ENCODE measurements at places on chromosomes 7 and 10.
A peak's percentile ranks its signal among the peaks of the same experiment; 100 is the strongest.

DNA sequence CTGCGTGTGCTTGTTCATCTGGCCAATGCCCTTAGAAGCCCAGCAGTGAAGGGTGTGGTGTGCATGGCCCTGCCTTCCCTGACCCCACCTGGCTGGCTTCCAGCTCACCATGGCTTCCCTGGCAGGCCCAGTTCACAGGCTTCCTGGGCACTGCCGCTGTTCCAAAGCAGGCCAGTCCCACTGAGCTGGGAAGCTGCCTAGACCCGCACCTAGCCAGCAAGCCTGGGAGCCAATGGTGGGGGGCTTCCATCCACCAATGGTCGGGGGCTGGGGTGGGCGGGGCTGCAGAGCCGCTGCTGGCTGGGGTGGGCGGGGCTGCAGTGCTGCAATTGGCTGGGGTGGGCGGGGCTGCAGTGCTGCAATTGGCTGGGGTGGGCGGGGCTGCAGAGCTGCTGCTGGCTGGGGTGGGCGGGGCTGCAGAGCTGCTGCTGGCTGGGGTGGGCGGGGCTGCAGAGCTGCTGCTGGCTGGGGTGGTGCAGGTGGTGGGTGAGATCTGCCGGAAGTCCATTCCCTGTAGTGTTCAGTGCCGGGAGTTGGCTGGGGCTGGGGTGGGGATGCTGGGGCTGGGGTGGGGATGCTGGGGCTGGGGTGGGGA lies 12.4 kb downstream of the CALY start:
- peak; percentile 26 for DNase-seq

- DNase-seq, result no peak
These were observed 350.2 kb downstream of the GATA3 start for GRCh38 chr10:8404721-8405120.

- DNase-seq, result peak; percentile 99
These were observed 809 bp downstream of the C10orf143 start for GRCh38 chr10:130109796-130110245.

- no peak for DNase-seq
These were observed 152.9 kb downstream of the ARID5B start for GRCh38 chr10:62054408-62054807.

DNA sequence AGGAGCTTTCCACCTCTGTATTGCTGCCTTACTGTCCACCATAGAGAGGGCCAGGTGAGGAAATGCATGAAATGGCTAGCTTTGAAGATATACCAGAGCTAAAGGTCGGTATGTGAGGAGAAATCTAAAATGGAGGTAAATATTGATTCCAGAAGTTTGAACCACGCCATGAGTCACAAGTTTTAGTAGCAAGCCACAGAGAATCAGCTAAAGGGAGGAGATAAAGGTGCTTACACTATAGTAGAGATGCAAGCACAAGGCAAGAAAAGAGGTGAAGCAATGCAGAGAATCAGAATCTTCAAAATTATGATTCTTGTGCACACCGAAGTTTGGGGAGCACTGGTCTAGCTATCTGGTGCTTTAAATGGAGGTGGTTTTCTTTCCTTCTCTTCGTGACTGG lies 3.0 kb upstream of the GSAP start:
- DNase-seq, result no peak

- DNase-seq, result no peak
These were observed 216.5 kb downstream of the PLXNA4 start for GRCh38 chr7:132359743-132360142.

GRCh38 chr7:54955296-54955695 lies 63.5 kb upstream of the EGFR start:
- DNase-seq, result no peak

DNA sequence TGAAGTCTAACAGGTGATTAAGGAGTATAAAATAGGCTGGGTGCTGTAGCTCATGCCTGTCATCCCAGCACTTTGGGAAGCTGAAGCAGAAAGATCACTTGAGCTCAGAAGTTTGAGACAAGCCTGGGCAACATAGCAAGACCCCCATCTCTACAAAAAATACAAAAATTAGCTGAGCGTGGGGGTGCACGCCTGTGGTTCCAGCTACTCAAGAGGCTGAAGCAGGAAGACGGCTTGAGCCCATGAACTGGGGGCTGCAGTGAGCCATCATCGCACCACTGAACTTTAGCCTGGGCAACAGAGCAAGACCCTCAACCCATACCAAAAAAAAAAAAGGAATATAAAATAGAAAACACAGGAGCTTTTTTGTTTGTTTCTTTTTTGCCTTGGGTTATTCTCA lies 47.4 kb downstream of the DCLRE1A start:
- DNase-seq, result no peak

DNA sequence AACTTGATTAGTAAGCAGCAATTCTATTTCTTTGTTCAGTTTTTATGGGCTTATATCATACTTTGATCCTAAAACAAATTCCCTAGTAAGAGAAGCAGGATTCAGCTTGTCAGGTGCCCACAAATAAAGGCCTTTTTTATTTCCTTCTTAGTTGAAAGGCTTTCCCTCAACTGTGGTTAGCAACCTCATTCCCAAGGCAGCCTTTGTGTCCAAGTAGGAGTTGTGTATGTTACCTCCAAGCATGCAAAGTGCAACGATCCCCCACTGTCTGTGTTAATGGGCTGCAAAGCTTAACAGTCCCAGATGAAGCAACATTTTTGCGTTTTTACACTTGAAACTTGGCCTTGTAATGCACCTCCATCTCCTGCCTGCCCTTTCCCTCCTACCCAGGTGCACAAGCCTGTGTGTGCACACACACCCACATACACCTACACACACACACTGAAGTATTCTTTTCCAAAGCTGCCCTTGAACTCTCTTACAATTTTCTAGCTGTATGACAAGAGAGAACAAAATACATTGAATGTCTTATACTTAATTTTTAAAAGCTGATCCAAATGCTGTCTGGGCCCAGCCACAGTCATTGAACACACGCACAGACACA lies 278.2 kb downstream of the SNX13 start:
- no peak for DNase-seq

DNA sequence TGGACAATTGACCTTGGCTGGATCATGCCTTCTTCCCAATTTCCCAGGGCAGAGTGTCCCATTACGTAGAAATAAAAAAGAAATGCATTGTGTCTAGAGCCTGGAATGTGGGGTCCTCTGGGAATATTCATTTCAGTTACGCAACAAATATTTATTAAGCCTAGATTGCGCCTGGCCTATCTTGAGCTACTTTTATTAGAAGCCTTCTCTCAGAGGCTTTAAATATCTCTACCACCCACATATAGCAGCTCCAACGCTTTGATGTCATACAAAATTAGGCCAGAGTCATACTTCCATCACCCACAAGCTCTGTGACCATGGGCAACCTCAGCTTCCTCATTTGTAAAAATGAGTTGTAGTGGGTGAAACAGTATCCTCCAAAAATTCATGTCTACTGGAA lies 24.9 kb upstream of the CARD11 start:
- no peak for DNase-seq

- DNase-seq, result no peak
These were observed 20.8 kb upstream of the RAB18 start for GRCh38 chr10:27482984-27483956.

- DNase-seq, result no peak
These were observed 17.9 kb upstream of the PPA1 start for GRCh38 chr10:70250961-70251680.

GRCh38 chr7:55288070-55288824 lies 76.9 kb upstream of the LANCL2 start:
- no peak for DNase-seq

DNA sequence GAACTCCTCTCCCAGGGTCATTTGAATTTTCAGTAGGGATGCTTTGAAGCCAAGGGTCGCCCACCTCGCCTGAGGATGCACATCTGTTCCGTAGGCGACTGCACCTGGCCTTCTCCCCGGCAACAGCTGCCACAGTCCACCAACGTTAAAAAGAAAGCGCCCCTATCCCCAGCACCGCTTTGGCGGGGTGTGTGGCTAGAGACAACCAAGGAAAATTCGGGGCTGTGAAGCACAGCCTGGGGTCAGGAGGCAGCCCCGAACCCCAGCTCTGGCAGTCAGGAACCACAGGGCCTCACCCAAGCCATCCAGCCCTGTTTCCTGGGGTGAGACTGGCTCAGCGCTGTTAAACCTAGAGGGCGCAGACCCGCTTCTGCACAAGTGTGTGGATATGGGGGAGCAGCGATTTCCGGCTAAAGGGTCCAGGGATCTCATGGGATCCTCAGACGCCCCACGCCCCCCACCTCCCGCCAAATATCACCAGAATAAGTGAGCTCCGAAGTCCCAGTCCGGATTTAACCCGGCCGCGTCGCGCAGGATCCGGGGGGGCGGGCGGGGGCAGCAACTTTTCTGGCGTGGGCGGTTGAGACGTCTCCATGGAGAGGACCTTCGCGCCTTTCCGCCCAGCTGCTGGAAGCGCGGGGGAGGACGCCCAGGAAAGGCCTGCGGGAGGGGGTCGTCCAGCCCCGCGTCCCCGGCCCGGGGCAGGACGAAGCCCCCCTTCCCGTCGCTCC lies 822 bp downstream of the ZC3HAV1L start:
- DNase-seq, result no peak

- DNase-seq, result no peak
These were observed 18.9 kb downstream of the NCAPG2 start for GRCh38 chr7:158685693-158686092.

DNA sequence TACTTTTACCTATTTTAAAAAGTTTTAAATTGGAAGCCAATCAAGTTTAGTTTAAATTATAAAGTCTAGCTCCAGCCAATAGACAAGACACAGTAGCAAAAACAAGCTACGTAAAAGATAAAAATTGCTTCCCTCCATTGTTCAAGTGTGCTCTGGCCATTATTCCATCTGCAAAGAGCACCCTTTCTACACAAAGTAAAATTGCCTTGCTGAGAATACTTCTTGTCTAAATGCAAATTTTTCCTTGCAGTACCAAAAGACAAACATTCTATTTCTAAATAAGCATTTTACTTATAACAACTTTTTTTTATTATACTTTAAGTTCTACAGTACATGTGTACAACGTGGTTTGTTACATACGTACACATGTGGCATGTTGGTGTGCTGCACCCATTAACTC lies 75.9 kb upstream of the ZNF746 start:
- DNase-seq, result no peak

- no peak for DNase-seq
These were observed 171.0 kb upstream of the SHH start for GRCh38 chr7:155983176-155983815.

- peak; percentile 45 for DNase-seq
These were observed at the start of gene CCM2 for GRCh38 chr7:45000093-45001032. Gene CCM2 (plus strand): TSS chr7:45000201. CDS start chr7:45000334, 133 bp downstream.

DNA sequence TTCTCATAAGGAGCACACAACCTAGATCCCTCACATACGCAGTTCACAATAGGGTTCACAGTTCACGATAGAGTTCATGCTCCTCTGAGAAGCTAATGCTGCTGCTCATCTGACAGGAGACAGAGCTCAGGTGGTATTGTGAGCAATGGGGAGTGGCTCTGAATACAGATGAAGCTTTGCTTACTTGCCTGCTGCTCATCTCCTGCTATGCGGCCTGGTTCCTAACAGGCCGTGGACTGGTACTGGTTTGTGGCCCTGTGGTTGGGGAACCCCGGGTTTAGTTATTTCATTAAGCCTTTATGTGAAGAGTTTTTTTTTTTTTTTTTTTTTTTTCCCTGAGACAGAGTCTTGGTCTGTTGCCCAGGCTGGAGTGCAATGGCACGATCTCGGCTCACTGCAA lies 19.4 kb downstream of the SLK start:
- DNase-seq, result no peak

DNA sequence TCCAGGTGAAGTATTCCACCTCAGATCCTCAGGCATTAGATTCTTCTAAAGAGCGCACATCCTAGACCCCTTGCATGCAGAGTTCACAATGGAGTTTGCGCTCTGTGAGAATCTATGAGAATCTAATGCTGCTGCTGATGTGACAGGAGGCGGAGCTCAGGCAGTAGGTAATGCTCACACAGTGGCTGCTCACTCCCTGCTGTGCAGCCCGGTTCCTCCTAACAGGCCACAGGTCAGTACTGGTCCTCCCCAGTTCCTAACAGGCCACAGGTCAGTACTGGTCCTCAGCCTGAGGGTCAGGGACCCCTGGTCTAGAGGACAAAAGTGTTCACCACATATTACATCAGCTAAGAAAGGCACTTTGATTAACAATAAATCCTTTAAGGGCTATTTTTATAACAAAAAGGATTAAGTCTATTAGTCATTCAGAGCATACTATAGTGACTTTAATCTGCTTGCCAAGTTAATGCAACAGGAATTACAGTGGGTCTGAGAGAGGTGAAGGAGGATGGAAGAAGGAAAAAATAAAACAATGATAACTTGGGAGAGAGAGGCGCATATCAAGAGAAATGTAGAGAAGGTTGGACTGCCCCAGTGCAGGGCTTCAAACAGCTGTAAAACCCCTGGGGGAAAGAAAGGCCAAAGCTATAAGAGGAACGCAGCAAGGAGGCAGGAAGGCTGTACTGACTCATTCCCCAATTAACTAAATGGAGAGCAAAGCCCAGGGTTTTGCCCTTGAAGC lies 49.2 kb downstream of the CUL2 start:
- peak; percentile 4 for DNase-seq

DNA sequence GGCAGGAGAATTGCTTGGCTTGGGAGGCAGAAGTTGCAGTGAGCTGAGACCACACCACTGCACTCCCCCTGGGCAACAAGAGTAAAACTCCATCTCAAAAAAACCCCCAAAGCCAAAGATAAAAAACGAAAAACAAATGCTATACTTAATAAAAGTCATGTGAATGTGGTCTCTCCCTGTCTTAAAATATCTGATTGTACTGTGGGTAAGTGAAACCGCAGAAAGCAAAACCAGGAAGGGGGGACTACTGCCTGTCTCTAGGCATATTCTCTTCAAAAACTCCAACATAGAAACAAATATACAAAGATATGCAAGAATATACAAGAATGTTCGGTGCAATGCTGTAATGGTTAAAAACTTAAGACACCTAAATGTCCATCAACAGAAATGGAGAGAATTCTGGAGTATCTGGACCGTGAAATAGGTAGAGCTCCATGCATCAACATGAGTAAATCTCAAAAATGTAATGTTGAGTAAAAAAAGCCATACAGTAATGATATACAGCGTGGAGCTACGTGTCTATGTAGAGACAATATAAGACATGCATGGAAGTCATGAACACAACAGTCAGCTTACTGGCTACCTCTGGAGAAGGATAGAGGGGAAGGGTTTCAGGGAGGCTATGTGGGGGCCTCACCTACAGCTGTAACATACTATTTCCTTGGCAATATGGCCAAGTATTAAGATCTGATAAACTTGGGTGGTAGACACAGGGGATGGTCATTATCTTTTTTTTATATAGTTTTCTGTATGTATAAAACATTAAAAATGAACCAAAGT lies 2.1 kb downstream of the ZNF394 start:
- no peak for DNase-seq

DNA sequence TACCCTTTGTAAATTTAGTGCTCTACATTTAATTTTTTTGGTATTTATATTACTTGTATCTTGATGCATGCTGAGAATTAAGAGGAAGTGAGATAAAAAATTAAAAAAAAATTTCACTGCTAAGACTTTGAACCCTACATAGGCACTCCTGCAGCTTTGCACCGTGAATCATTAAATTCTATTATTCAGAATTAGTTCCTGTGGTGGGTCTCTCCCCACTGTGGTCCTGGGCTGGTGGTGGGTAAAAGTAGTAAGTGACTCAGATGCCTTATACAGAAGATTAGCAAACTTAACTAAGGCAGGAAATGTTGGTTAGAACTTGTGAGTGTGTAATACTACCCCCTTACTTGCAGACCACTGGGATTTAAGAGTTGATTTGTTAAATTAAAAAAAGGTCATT lies 72.6 kb downstream of the AP3M1 start:
- DNase-seq, result no peak

GRCh38 chr7:39712751-39713150 lies 89.4 kb downstream of the RALA start:
- DNase-seq, result no peak

GRCh38 chr7:108308276-108308675 lies 148.0 kb downstream of the NRCAM start:
- DNase-seq, result no peak

GRCh38 chr7:138166681-138167080 lies 90.4 kb downstream of the AKR1D1 start:
- no peak for DNase-seq

Data from trophoblast cell (in vitro differentiated cells and primary cell).